ENCODE measurements at places on chromosomes 7 and 10.
A peak's percentile ranks its signal among the peaks of the same experiment; 100 is the strongest.

GRCh38 chr7:105367458-105367857, 21.3 kb downstream of the SRPK2 start:
- DNase-seq = no peak

- no peak for DNase-seq
Observed at GRCh38 chr7:3568516-3568915, 267.5 kb downstream of the SDK1 start.

- no peak for DNase-seq
Observed at GRCh38 chr7:2404714-2405119, 1.3 kb downstream of the CHST12 start.

GRCh38 chr7:118264836-118265235, 40.3 kb downstream of the ANKRD7 start:
- no peak for DNase-seq

DNA sequence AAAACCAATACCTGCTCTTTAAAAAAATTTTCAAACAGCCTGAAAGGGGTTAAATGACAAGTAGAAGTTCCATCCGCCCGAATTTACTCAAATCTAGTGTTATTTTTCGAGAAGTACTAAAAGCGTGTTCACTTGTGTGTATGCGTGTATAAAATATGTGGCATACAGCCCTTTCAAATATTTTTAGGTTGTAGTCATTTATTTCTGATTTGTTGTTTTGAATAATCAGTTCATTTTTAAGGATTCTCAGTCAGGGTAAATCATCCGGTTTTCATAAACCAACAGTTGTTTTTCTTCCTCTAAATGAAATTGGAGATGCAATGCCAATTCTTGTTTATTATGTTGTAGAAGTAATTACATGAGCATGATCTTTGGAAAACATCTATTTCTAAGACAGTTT, 6.9 kb upstream of the SUN1 start:
- DNase-seq = no peak

DNA sequence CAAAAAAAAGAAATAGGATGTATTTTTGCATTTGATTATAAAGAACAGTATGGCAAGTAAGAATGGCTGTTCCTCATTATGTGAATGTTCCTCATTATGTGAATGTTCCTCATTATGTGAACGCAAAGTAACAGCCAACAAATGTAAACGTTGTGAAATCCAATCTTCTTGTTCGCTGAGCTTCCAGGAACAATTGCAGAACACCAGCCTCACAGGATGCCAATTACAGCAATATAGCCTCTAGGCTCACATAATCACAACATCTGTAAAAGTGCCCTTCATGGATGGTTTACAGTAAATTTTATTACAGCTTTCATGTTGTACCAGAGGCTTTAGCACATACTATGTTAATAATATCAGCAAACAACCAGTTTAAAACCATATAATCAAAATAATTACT, 71.6 kb downstream of the THSD7A start:
- DNase-seq = no peak

GRCh38 chr7:106952658-106953231, 87.7 kb downstream of the PIK3CG start:
- DNase-seq = no peak

- DNase-seq = no peak
Observed at GRCh38 chr10:49150426-49150825, 16.6 kb upstream of the FAM170B start.

DNA sequence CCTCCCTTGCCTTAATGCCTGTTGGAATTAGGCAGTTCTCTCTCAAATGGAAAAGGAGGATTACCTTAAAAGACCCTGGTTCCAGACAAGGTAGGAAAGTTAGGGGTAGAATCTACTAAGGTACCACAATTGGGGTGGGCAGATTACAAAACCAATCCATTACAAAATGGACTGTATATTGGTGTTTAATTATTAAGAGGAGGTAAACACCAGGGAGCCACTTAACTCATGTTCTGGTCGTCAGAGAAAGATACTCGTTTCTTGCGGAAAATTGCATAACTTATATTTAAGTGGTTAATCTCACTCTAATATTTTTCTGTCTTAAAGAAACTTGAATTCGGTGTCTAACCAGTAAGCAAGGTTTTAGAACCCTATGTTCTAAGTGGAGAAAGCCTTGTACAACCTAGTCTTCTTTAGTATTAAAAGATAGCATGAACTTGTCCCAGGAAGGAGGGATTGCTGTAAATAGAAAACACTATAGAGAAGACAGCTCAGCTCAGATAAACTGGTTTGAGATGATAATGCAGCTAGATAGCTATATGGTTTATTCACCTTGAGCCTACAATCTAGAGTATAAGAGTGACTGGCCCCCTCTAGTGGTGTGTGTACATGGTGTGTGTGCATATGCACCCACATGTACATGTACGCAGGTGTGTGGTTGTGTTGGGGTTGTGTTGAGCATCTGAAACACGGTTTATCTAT, 58.0 kb upstream of the STRIP2 start:
- DNase-seq = peak; percentile 39

- no peak for DNase-seq
Observed at GRCh38 chr7:28329661-28330363, 82.5 kb upstream of the CREB5 start.

GRCh38 chr10:71888248-71888622, 37.2 kb upstream of the PSAP start:
- no peak for DNase-seq

GRCh38 chr10:58393317-58393716, 8.1 kb downstream of the TFAM start:
- no peak for DNase-seq

DNA sequence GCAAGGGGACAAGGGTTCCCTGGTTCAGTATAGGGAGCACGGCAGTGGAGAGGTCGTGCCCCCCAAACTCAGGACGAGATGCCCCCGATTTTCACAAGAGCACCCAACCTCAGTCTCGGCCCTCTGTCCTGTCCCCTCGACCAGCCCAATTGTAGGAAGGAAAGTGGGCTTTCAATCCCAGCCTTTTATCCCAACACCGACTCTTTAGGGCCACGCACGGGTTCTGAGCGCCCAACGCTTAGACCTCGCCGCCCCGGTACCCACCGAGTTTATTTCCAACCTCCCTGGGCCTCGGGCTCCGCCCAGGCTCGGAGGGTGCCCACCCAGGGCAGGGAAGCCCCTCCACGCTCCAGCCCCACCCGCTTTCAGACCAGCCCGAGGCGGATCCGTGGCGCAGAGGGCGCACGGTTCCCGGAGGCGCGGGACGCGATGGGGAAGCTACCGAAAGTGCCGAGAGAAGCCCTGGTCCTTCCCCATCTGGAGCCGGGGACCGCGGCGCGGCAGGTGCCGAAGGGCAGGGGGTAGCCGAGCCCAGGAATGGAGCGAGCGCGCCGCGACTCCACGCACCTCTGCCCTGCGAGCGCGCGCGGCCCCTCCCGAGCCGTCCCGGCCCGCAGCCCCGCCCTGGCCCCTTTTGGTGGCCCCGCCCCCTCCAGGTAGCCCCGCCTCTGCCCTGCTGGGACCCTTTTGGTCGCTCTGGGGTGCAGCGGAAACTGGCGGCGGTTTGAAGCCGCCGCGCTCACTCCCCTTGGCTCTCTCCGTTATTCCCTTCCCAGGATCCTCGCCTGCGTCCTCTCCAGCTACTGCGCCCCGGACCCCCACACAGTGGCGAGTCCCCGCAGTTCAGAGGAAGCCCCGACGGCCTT, 20.4 kb downstream of the GRID2IP start:
- DNase-seq = peak; percentile 86

- no peak for DNase-seq
Observed at GRCh38 chr10:110443239-110444003, 54.3 kb upstream of the DUSP5 start.

Measured in nephron progenitor cell (in vitro differentiated cells).